Stomach (tissue), 19 donors: ENCODE measurements at places on chromosomes 2 and 18. TPM values are rescaled to one million over a fixed set of nuclear protein-coding genes. Genes with fewer than 3 reads are reported as not detected.

Gene SH3RF3
- total RNA-seq: 4.5 TPM

Gene IL1R1
- total RNA-seq: 32.2 TPM

GRCh38 chr18:13261661-13262357 lies 43.2 kb downstream of the LDLRAD4 start:
- no peaks in the 10 kb centered on the region for H3K36me3 ChIP-seq
- H3K4me3 ChIP-seq: no peak overlapping the region

Gene PRKRA
- 77.6 TPM for total RNA-seq

- H3K27me3 ChIP-seq: no peaks in the 10 kb centered on the region
- no peak overlapping the region for H3K4me3 ChIP-seq
- no peak for DNase-seq
- no peak overlapping the region for H3K27ac ChIP-seq
- no peaks in the 10 kb centered on the region for H3K4me1 ChIP-seq
- H3K36me3 ChIP-seq: no peaks in the 10 kb centered on the region
These were observed 72.9 kb downstream of the CCBE1 start for GRCh38 chr18:59624369-59624765.

GRCh38 chr2:207594731-207595130 lies 30.5 kb downstream of the METTL21A start:
- H3K36me3 ChIP-seq: peaks cover 71% of the 10 kb centered on the region
- H3K27ac ChIP-seq: no peak overlapping the region
- H3K4me3 ChIP-seq: no peak overlapping the region
- no peaks in the 10 kb centered on the region for H3K4me1 ChIP-seq
- no peaks in the 10 kb centered on the region for H3K27me3 ChIP-seq

GRCh38 chr2:16034151-16034974 lies 94.0 kb downstream of the MYCN start:
- no peak overlapping the region for H3K27ac ChIP-seq
- H3K36me3 ChIP-seq: no peaks in the 10 kb centered on the region
- H3K4me1 ChIP-seq: peaks cover 4% of the 10 kb centered on the region
- no peak overlapping the region for H3K4me3 ChIP-seq
- no peak for DNase-seq
- no peaks in the 10 kb centered on the region for H3K27me3 ChIP-seq

- H3K36me3 ChIP-seq: no peaks in the 10 kb centered on the region
- H3K27me3 ChIP-seq: no peaks in the 10 kb centered on the region
- H3K4me1 ChIP-seq: peaks cover 76% of the 10 kb centered on the region
- DNase-seq: peak; percentile 94
- peak overlapping the region; percentile 62 for H3K4me3 ChIP-seq
These were observed 2.2 kb upstream of the CASP8 start for GRCh38 chr2:201257956-201258665.

Gene VIT
- total RNA-seq: 0.29 TPM

Gene ARHGEF33
- 0.72 TPM for total RNA-seq

DNA sequence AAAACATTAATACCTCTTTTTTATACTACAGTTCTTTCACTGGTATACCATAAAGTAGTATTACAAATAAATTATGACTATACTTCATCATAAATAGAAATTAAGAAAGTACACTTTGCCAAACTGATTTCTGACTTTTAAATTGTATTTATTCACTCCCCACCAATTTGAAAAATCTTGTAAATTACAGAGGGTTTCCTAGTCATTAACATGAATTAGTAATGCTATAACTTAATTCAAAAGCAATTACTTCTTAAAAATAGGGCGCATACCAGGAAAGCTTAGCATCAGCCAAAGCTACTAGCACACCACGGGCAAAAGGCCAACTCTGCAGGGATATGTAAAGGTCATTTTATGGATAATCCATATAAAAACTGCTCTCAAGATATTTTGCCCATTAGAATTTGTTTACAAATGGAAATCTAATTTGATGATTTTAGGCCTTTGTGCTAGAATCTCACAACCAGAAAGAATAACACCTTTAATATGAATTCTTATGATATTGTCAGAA lies 142.3 kb downstream of the PIGN start:
- H3K4me1 ChIP-seq: no peaks in the 10 kb centered on the region
- no peaks in the 10 kb centered on the region for H3K27me3 ChIP-seq
- peaks cover 10% of the 10 kb centered on the region for H3K36me3 ChIP-seq
- no peak overlapping the region for H3K27ac ChIP-seq
- DNase-seq: no peak

Gene ASB1
- 20.6 TPM for total RNA-seq

- H3K36me3 ChIP-seq: peaks cover 35% of the 10 kb centered on the region
- peaks cover 54% of the 10 kb centered on the region for H3K4me1 ChIP-seq
- DNase-seq: no peak
- no peak overlapping the region for H3K4me3 ChIP-seq
These were observed 2.8 kb upstream of the SCRN3 start for GRCh38 chr2:174392706-174393105.

GRCh38 chr2:44918095-44918775 lies 23.3 kb upstream of the SIX3 start:
- DNase-seq: no peak
- H3K4me3 ChIP-seq: no peak overlapping the region
- H3K36me3 ChIP-seq: no peaks in the 10 kb centered on the region
- H3K27me3 ChIP-seq: peaks cover 50% of the 10 kb centered on the region
